ENCODE measurements at places on chromosomes 2 and 18. TPM values are rescaled to one million over a fixed set of nuclear protein-coding genes. Genes with fewer than 3 reads are reported as not detected.

DNA sequence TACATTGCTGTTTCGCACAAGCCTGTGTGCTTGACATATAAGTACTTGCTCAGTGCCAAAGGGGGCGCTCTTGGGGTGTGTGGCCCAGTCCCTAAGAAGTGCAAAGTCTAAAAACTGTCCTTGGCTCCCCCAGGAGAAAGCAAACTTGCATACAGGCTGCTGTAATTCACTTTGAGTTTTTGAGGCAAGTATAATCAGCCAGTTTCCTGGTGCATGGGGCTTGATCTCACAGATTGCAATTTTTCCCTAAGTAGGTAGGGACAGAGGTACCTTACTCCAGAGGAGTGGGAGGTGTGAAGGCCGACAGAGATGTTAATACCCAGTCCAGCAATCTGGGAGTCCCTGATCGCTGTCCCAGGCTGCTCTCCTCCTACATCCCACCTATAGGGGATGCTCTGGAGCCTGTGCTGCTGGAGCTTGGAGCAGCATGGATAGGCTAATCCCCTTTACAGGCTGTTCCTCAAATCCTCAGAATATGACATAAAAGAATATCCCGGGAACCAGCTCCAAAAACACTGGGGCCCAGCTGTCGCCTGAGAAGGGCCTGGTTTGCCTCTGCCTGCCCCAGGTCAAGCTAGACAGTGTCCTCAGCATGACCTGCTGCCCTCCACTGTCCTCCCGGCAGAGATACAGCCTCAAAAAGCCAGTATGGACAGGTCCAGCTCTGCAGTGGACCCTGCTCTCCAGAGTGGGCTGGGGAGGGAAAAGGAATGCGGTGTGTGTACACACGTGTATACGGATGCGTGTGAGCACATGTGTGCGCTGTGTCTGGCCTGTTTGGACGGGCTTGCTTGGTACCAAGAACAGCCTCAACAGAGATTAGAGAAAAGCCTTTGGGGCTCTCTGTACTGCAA lies 136.5 kb upstream of the HAAO start:
- DNase-seq, result no peak

GRCh38 chr2:28364610-28365009 lies 28.0 kb upstream of the FOSL2 start:
- DNase-seq, result no peak

DNA sequence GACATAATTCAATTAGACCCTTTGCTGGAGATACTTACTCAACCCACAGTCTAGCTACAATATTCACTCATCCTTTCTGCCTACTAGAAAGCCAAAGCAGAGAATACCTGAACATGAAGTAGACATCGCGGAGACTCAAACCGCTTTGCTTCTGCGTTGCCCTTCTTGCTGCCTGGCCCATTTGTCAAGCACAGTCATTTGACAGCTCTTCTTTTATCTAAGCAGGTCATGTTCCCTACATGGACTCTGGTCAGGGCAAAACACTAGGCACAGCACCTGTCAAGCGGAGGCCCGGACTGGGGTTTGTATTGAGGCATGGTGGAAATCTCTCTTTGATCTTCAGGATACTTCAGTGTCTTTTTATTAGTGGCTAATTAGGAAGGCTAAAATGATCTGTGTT lies 89.7 kb downstream of the FARSB start:
- DNase-seq, result no peak

DNA sequence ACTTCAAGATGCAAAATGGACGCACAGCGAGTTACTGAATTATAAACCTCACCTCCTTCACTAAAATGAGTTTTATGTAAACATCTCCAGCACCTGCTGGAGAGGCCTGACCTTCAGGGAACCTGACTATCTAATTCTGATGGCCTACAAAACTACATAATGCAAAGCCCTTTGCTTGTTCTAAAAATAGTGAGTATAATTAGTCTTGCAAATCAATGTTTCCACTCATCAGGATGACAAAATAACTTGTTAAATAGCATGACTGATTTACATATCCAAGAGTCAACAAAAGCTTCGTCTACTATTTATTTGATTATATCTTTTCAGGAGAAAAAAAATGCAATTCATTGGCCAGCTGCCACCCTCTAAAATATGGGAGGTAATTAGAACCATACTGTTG lies 326.3 kb upstream of the MC4R start:
- no peak for DNase-seq

DNA sequence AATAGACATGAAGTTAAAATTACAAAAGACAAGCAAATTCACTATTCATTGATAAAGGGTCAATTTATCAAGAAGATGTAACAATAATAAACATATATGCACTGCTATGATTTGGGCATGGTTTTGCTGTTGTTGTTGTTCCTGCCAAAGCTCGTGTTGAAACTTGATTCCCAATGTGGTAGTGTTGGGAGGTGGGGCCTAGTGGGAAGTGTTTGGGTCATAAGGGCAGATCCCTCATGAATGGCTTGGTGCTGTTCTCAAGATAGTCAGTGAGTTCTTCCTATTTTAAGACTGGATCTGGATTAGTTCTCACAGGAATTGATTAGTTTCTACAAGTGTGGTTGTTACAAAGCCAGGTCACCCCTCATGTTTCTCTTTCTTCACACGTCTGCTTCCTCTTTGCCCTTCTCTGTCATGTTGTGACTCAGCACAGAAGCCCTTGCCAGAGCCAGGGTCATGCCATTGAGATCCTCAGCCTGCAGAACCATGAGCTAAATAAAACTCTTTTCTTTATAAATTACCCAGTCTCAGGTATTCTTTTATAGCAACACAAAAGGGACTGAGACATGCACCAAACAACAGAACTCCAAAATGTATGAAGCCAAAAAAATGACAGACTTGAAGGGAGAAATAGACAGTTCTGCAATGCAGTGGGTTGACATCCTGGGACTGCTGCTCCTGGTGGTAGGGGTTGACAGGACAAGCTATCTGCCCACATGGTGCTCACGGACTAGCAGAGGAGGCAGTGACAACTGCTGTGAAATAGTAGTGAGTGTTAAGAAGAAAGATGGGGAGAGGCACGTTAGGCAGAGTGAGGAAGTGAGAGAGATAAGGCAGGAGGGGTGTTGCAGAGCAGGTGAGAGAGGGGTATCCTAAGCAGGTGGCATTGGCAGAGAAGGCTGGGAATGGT lies 18.6 kb upstream of the SKA1 start:
- no peak for DNase-seq

DNA sequence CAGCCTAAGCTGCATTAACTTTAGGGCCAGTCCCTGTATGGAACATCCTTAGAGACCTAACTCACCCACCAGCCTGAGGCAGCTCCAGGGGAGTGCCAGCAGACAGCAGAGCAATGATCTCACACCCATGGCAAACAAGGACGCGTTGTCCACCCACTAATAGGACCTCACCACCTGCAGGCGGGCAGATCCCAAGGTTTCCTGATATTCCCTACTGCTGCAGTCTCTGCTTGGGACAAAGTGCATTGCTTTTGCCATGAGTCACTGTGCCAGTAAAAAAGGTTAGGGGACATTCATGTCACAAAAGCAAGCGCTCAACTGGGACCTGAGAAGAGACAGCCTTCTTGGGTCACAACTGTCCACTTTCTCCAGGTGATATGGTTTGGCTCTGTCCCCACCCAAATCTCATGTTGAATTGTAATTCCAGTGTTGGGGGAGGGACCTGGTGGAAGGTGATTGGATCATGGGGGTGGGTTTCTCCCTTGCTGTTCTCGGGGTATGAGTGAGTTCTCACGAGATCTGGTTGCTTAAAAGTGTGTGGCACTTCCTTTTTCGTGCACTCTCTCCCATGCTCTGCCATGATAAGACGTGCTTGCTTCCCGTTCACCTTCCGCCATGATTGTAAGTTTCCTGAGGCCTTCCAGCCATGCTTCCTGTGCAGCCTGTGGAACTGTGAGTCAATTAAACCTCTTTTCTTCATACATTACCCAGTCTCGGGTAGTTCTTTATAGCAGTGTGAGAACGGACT lies 160.2 kb downstream of the MIB1 start:
- no peak for DNase-seq

- no peak for DNase-seq
Measured at GRCh38 chr2:148132412-148132811, 111.5 kb downstream of the MBD5 start.

DNA sequence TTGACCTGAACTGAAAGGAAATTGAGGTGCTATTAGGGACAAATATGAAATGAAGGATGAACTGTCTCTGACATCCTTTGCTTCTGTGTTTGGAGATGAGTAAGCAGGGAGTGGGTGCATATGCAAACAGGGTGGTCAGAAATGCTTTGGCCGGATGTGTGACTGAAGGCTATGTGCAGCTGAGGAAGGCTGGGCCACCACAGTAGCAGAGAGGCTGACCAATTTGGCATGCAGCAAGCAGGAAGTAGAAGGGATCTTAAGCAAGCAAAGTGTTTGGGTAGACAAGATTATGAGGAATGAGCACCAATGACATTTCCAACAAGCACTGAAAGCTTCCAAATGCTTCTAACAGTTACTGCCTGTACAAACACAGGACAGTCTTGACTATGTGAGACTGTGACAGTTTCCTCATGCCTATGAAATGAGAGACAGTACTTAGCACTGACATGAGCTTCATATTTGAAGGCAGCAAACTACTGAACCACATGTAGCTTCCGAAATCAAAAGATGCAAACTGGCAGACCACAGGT lies 3.3 kb upstream of the ACTR3 start:
- DNase-seq, result no peak

DNA sequence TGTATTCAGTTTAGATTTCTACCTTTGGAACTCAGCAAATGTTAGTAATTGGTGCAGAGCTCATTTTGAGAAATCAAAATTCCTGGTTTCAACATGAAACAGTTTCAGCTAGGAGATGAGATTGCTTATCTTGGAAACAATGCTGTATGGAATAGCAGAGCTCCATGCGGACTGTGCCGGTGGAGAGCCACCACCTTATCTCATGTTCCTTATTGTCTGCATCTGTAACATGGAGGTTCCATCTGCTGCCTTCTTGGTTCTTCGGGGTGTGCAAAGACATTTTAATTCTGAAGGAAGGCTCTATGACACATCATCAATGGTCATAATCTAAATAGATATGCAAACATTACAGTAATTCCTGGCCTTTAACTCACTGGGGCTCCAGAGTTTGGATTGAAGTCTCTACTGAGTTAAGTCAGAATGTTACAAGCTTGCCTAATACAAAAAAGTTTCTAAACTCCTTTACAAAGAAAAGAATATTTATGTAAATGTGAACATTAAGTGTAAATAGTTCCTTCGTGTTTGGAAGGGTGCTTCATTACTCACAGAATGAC lies 65.3 kb downstream of the PRKRA start:
- DNase-seq, result no peak

DNA sequence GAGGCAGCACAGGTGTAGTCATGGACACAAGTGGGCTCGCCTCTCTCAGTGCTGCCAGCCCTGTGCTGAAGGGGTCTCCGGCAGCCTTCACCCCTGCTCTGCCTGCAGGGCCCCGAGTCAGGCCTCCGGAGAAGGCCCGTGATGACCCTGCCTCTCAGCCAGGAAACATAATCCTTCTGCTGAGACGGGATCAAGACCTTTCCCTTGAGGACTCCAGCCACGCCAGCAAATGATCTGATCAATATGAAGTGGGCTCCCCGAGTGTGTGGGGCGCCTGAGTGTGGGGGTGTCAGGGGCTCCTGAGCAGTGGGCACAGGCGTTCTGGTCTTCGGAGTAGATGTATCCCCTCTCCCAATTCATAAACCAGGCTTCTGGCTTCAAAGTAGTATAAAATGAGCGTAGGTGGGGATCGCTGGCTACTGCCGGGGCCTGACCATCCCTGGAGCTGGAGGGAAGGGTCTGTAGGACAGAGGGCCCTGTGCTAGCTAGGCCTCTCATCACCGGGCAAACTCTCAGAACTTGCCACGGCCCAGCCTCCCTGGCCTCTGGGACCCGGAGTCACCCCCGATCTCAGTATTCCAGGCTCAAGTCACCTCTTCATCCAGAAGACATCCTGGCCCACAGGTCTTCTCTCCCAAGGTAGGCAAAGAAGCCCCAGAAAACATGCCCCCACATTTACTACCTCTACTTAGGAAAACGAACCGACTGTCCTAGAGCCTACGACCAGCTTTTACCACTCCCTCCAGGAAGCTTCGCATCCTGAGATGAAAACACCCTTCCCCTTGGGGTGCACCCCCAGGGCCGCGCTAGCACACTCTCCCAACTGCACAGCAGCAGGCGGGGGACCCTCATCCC lies 33.6 kb downstream of the CRACDL start:
- no peak for DNase-seq

DNA sequence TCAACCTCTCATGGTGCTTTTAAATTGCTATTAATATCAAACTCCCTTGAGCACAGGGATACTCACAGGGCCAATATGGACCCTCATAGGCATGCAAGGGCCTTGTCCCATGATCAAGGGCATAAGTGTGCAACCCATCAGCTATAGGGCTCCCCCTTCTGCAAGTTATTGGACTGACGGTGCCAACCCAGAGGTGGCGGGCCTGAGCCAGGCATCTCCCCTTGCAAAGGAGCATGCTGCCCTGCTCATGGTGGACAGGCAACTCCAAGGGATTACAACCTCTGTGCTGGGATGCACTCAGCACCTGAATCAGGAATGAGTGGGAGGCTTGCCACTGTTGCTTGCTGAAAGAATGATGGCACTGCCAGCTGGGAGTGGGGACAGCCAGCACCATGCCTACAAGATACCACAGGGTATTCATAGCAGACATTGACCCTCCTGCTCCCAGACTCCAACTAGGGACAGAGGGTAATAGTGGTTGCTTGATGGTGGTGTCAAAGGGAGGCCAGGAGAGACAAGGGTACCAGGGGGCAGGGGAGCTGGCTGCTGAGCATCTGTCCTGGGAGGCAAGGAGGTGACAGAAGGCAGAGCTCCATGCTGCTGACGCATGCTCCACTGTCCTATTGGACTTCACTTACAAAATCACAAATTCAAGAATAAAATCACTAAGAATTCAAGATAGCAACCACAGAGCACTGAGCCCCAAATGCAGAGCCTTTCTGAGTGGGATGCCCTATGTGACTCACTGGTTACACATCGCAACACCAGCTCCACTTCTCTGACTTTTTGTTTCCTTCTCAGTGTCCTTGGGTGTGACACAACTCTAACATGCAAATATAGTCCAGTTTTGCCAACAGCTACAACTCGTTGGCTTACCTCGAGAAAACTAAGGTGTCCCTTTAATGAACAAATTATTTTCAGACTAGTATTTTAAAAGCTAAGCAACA lies 157.1 kb upstream of the CCDC150 start:
- no peak for DNase-seq

- DNase-seq, result no peak
Measured at GRCh38 chr2:63796366-63796765, 45.3 kb upstream of the UGP2 start.

The NLRC4 gene
- 0.80 TPM for polyA plus RNA-seq

The AOX1 gene
- 1.5 TPM for polyA plus RNA-seq

The CCDC121 gene
- 6.1 TPM for polyA plus RNA-seq

The OXER1 gene
- polyA plus RNA-seq, result 4.9 TPM

The RAX gene
- polyA plus RNA-seq, result not detected

The STPG4 gene
- polyA plus RNA-seq, result not detected

The STON1 gene
- 11.9 TPM for polyA plus RNA-seq

The PPP1CB gene
- 223 TPM for polyA plus RNA-seq

The CACNB4 gene
- 4.1 TPM for polyA plus RNA-seq

The FOXI3 gene
- polyA plus RNA-seq, result not detected

Measured in muscle of arm (tissue), 14 donors.